Left renal cortex interstitium (tissue), 4 donors: ENCODE measurements at places on chromosomes 2 and 18.
A peak's percentile ranks its signal among the peaks of the same experiment; 100 is the strongest.

DNA sequence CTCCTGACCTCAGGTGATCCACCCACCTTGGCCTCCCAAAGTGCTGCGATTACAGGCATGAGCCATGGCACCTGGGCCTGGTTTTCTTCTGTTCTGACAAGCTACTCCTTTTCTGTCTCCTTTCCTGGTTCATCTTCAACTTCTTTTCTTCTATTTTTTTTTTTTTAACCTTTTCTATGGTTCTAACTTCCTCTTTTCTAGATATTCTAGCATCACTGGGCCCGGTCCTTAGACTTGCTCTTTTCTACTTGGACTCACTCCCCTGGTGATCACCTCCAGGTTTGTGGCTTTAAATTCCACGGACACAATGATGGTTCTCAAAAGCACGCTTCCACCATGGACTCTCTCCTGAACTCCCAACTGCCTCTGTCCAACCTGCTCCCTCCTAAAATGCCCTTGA is 2.0 kb downstream of the EIF2AK2 start:
- no peak for DNase-seq

- no peak for DNase-seq
Observed at GRCh38 chr18:47964053-47964452, 33.6 kb upstream of the SMAD2 start.

DNA sequence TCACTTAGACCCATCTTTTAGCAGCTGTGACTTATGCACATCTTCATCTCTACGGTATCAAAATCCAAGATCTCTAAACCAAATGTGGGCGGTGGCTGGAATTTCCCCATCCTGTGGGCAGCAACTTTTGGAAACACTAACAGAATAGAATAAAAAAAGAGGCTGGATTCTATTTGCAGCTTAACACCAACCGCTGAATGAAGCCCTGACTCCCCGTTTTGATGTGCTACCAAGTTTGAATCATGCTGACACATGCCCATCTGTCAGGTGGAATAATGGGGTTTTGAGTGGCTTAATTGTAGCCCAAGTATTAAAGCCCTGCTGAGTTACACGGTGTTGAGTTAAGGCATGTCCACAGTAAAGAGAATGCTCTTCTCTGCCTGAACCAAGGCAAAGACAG is 165.2 kb downstream of the MTCL1 start:
- no peak for DNase-seq

DNA sequence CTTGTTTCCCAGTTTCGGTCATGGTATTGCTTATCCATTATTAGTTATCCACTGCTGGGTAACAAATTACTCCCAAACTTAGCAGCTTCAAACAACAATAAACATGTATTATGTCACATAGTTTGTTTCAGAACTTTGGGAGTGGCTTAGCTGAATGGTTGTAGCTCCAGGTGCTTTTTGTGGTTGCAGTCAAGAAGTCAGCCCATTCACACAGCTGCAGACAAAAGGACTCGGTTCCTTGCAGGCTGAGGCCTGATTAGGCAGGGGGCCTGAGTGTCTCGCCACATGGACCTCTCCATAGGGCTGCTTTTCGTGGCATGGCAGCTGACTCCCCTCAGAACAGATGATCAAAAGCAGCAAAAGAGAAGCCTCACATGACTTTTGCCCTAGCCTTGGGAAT is 58.2 kb upstream of the ITGA4 start:
- no peak for DNase-seq

- no peak for DNase-seq
Observed at GRCh38 chr2:12320027-12320734, 396.6 kb upstream of the TRIB2 start.

- no peak for DNase-seq
Observed at GRCh38 chr2:174121175-174121574, 127.2 kb downstream of the OLA1 start.

- DNase-seq, result no peak
Observed at GRCh38 chr18:6746386-6746960, 17.0 kb downstream of the ARHGAP28 start.

DNA sequence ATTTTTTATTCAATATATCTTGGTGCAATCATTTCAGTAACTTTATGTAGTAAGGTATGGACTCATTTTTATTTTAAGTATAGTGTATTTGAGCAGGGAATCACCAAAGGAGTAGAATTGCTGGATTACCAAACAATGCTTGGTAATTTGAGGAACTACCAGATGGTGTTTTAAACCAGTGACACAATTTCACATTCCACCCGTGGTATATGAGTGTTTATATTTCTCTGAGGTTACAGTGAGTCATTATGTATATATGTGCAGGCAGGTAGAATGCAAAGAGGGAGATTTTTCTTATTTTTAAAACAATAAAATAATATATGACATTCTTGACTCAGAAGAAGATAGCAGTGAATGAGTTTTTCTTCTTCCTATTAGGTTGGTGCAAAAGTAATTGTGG is 596.9 kb downstream of the DCC start:
- no peak for DNase-seq

DNA sequence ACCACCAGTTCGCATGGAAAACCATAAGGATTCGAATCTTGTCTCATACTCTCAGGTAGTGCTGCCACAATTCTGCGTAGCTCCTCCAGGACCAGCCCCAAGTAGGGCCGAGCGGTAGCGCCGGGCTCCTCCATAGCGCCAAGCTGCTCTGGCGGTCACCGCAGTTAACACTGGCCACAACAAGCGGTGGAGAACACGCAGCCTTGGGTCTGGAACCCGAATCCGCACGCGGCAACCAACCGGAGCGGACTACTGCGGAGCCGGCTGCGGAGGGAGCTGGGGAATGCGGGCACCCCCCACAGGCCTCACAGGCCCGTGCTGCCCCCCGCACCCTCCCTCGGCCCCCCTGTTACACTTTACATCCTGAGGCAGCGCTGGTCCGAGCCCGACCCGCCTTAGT is 531.5 kb downstream of the STK39 start:
- DNase-seq, result no peak

- no peak for DNase-seq
Observed at GRCh38 chr2:240986787-240987411, 11.5 kb upstream of the SNED1 start.

DNA sequence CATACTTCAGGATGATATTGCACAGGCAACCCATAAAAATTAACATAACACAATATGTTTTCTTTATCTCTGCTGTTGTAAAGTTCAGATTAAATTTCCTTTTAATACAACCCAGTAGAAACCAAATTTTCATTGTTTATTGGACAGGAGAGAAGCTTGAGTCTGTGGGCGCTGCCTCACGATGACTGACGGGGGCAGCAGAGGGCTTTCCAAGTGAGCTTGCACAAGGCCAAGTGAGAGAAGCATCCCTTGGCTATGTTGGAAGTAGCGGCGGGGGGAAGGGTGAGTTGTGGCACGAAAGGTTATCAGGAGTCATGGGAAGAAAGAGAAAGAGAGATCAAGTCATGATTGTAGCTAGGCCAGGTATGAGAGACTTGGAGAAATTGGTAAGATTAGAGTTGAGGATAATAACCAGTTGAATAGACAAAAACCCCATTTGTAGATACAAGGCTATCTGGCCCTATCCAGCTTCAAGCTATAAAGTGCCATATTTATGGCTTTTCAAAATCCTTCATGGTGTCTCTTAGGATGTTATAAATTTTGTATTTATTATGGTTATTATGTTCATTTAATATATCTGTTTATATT is 413.7 kb upstream of the FAM98A start:
- DNase-seq, result peak; percentile 19

DNA sequence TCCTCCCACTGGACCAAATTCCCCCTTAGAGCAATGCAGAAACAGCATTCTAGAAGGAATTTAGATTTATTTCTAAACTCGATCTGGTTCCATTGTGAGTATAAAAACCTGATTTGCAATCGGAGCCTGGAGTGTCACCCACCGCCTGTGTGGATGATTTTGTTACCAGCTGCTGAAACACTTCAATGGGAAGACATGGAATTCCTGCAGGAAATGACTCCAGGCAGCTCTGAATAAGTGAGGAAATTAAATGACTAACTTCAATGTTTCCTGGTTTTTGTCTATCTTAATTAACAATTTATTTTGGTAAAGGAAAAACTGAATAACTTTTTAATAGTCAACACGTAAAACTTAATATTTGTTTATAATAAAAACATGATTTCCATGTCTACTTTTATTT is 19.3 kb downstream of the CTAGE1 start:
- DNase-seq, result no peak

GRCh38 chr2:105798595-105798994 is 53.9 kb downstream of the NCK2 start:
- DNase-seq, result no peak

- no peak for DNase-seq
Observed at GRCh38 chr2:2230433-2230817, 100.7 kb downstream of the MYT1L start.

- DNase-seq, result no peak
Observed at GRCh38 chr2:180247658-180248057, 240.6 kb upstream of the CWC22 start.

- DNase-seq, result no peak
Observed at GRCh38 chr2:43210467-43211303, 15.7 kb downstream of the ZFP36L2 start.

GRCh38 chr18:23570912-23571504 is 15.3 kb downstream of the NPC1 start:
- DNase-seq, result no peak

- no peak for DNase-seq
Observed at GRCh38 chr2:48529194-48529593, 760 bp upstream of the STON1 start.

GRCh38 chr2:187826023-187826422 is 271.8 kb upstream of the TFPI start:
- DNase-seq, result no peak

DNA sequence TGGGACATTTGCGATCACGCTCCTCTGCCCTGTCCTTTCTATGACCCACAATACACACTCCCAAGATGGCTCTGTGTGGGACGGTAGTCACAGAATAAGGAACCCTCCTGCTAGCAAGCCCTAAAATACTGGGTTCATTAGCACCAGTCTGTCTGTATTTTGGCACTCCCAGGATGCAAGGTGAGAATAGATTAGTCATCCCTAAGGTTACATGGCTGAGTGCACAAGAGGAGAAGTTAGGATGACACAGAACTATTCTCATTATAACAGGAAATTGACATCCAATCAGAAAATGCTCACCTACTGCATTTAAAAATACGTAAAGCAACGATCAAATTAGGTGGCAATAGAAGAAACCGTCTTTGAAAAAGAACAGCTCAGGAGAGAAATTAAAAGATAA is 590.2 kb downstream of the EPHA4 start:
- DNase-seq, result no peak

- no peak for DNase-seq
Observed at GRCh38 chr2:2798337-2798736, 467.3 kb upstream of the MYT1L start.

- DNase-seq, result no peak
Observed at GRCh38 chr2:70596739-70597138, 43.1 kb upstream of the TGFA start.

- no peak for DNase-seq
Observed at GRCh38 chr2:223084873-223085272, 32.9 kb downstream of the KCNE4 start.

- DNase-seq, result no peak
Observed at GRCh38 chr2:18422432-18423165, 137.9 kb downstream of the RDH14 start.
